ENCODE measurements at places on chromosomes 5 and 9. TPM values are rescaled to one million over a fixed set of nuclear protein-coding genes. Genes with fewer than 3 reads are reported as not detected.

The LCN12 gene
- polyA plus RNA-seq = 2.1 TPM

The C8G gene
- polyA plus RNA-seq = 0.62 TPM

The GDNF gene
- 0.15 TPM for polyA plus RNA-seq

The FLT4 gene
- polyA plus RNA-seq = 6.5 TPM

The SPRY4 gene
- 80.0 TPM for polyA plus RNA-seq

The UNC13B gene
- 28.7 TPM for polyA plus RNA-seq

The PCAT7 gene
- polyA plus RNA-seq = 3.8 TPM

The TAS2R1 gene
- not detected for polyA plus RNA-seq

The SOHLH1 gene
- polyA plus RNA-seq = 0.05 TPM

The GLDC gene
- polyA plus RNA-seq = 48.8 TPM

The CCDC180 gene
- 2.6 TPM for polyA plus RNA-seq

The IFNK gene
- polyA plus RNA-seq = not detected

The C5orf34 gene
- polyA plus RNA-seq = 5.1 TPM

The DENND4C gene
- 4.8 TPM for polyA plus RNA-seq

The TLE4 gene
- polyA plus RNA-seq = 37.2 TPM

The PCDHA2 gene
- polyA plus RNA-seq = 1.2 TPM

The DMRTA1 gene
- polyA plus RNA-seq = 1.5 TPM

The S1PR3 gene
- 3.7 TPM for polyA plus RNA-seq

The TRIM36 gene
- 8.5 TPM for polyA plus RNA-seq

The CTXN3 gene
- polyA plus RNA-seq = not detected

The FIBCD1 gene
- polyA plus RNA-seq = 8.8 TPM

The FGD3 gene
- polyA plus RNA-seq = 1.4 TPM

The TGFBI gene
- 6.2 TPM for polyA plus RNA-seq

The GABRP gene
- 4.0 TPM for polyA plus RNA-seq

The ADAMTS2 gene
- polyA plus RNA-seq = 9.6 TPM

The TAF11L5 gene
- polyA plus RNA-seq = not detected

The PCDHGB1 gene
- polyA plus RNA-seq = 1.3 TPM
